Thymus (tissue), 14 donors: ENCODE measurements at places on chromosomes 5 and 9. TPM values are rescaled to one million over a fixed set of nuclear protein-coding genes. Genes with fewer than 3 reads are reported as not detected.

- no peak overlapping the region for H3K4me3 ChIP-seq
- peaks cover 10% of the 10 kb centered on the region for H3K36me3 ChIP-seq
- no peak for DNase-seq
- H3K4me1 ChIP-seq = no peaks in the 10 kb centered on the region
Observed at GRCh38 chr9:125438506-125439433, 177.1 kb downstream of the GAPVD1 start.

ANXA6 gene
- 381 TPM for total RNA-seq

GRCh38 chr5:57082441-57083067, 91.3 kb upstream of the GPBP1 start:
- H3K4me3 ChIP-seq = no peak overlapping the region
- H3K27me3 ChIP-seq = no peaks in the 10 kb centered on the region
- H3K4me1 ChIP-seq = no peaks in the 10 kb centered on the region
- no peaks in the 10 kb centered on the region for H3K36me3 ChIP-seq

DNA sequence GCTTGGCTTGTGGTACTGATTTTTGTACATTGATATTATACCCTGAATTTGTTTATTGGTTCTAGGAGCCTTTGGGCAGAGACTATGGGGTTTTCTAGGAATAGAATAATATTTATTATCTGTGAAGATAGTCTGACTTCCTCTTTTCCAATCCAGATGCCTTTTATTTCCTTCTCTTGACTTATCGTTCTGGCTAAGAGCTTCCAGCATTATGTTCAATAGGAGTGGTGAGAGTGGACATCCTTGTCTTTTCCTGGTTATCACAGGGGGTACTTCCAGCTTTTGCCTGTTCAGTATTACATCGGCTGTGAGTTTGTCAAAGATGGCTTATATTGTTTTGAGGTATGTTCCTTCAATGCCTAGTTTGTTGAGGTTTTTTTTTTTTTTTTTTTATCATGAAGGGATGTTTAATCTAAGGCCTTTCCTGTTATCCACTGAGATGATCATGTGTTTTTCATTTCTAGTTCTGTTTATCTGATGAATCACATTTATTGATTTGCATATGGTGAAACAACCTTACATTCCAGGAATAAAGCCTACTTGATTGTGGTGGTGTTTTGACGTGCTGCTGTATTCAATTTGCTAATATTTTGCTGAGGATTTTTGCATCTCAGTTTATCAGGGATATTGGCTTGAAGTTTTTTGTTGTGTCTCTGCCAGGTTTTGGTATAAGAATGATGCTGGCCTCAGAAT, 77.5 kb downstream of the CERT1 start:
- H3K4me1 ChIP-seq = no peaks in the 10 kb centered on the region
- no peaks in the 10 kb centered on the region for H3K36me3 ChIP-seq
- H3K27ac ChIP-seq = no peak overlapping the region
- H3K27me3 ChIP-seq = no peaks in the 10 kb centered on the region

CCNI2 gene
- 8.1 TPM for total RNA-seq

GRCh38 chr9:32783168-32783891, at the start of gene TMEM215:
TSS of gene TMEM215 (plus strand) at chr9:32783540. CDS start at chr9:32784184, 644 bp downstream.
- H3K4me3 ChIP-seq = no peak within 1 kb of the TSS
- no peaks in the 10 kb centered on the region for H3K36me3 ChIP-seq
- DNase-seq = no peak

DNA sequence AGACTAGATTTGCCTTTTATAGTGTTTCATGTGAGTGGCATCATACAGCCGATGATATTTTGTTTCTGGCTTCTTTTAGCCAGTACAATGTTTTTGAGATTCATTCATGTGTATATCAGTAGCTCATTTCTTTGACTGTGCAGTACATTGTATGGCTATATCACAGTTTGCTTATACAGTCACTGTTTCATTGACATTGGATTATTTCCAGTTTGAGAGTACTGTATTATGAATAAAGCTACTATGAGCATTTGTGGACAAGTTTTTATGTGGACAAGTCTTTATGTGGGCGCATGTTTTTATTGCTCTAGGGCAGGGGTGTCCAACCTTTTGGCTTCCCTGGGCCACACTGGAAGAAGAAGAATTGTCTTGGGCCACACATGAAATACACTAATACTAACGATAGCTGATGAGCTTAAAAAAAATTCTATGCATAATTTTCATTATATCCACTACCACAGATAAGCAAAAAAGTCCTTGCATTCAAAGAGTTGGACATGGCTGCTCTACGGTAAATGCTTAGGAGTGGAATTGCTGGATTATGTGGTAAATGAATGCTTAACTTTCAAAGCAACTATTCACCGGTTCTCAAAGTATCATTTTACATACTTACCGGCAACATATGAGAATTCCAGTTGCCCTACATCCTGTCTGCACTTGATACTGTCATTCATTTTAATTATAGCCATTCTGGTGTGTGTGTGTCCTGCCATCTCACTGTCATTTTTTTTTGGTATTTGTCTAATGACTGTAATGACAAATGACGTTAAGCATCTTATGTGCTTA, 177.8 kb downstream of the RGS3 start:
- no peaks in the 10 kb centered on the region for H3K4me1 ChIP-seq
- no peak overlapping the region for H3K27ac ChIP-seq
- H3K36me3 ChIP-seq = no peaks in the 10 kb centered on the region
- no peaks in the 10 kb centered on the region for H3K27me3 ChIP-seq
- H3K4me3 ChIP-seq = no peak overlapping the region

DNA sequence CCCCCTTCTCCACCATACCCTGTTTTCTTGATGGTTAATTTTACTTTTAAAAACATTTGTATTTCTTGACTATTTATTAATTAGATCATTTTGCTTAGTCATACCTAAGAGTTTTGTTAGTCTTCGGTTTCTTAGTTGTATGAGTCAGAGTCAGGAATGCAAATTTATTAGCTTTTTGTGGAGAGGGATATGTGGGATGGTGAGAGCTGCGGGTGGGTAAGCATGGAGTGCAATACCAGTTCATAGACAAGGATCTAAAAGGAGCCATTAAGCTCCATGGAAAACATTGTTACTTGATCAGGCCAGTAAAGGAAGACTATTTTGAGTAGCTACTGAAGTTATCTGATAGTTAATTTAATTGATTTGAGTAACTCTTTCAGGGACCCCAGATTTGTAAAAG, 77.5 kb downstream of the ZSWIM6 start:
- no peak overlapping the region for H3K27ac ChIP-seq
- no peak overlapping the region for H3K4me3 ChIP-seq
- peaks cover 6% of the 10 kb centered on the region for H3K4me1 ChIP-seq
- DNase-seq = no peak
- no peaks in the 10 kb centered on the region for H3K36me3 ChIP-seq

CTXN3 gene
- not detected for total RNA-seq
